ENCODE measurements at places on chromosomes 4 and X.

DNA sequence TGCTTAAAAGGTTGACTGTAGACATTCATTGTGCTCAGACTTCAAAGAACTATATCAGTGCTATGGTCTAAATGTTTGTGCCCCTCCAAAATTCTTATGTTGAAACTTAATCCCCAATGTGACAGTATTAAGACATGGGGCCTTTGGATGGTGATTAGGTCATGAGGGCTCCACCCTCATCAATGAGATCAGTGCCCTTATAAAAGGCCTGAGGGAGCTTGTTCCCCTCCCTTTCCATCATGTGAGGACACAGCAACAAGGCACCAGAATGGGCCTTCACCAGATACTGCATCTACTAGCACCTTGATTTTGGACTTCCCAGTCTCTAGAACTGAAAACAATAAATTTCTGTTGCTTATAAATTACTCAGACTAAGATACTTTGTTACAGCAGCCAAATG, 28.3 kb downstream of the CLOCK start:
- no peak for DNase-seq

DNA sequence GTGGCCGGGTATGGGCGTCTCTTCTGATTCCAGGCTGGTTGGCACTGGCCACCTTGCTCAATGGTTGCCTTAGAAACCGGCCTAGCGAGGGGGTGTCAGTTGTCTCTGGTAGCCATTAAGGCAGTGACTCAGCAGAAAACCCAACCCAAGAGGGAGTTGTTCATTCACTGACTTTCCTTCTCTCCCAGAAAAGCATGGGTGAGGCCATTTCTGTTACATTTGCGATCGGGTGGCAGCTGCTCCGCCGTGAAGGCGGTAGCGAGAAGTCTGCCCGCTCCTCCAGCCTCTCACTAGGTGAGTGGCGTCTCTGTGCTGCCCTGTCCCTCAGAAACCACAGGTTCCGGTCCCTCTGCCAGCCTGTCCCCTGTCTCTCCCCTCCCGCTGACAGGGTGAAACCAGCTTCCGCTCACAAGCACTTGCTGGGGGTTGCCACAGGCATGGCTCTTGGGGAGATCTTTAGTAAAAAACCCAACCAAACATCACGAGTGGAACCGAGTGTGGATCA, 17.4 kb downstream of the IRAK1 start:
- peak; percentile 64 for DNase-seq

- DNase-seq, result no peak
Measured at GRCh38 chr4:112083587-112084347, 61.5 kb upstream of the FAM241A start.

DNA sequence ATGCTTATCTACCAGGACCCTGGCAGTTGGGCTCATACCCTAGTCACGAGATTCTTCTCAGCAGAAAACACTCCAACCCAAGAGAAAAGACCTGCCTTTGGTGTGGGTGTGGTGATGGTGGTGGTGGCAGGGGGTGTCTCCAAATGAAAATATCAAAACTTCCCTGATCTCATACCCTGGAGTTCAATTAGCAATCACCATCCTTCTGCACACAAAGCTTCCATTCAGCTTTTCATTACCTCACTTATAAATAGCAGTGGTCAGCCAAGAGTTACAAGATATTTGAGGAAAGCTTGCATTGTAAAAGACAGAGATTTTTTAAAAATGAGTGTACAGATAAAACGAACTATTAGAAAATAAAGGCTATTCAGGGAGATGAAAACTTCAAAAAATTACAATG, 580.8 kb upstream of the MAGEB2 start:
- no peak for DNase-seq
